ENCODE measurements at places on chromosomes 4 and X.

DNA sequence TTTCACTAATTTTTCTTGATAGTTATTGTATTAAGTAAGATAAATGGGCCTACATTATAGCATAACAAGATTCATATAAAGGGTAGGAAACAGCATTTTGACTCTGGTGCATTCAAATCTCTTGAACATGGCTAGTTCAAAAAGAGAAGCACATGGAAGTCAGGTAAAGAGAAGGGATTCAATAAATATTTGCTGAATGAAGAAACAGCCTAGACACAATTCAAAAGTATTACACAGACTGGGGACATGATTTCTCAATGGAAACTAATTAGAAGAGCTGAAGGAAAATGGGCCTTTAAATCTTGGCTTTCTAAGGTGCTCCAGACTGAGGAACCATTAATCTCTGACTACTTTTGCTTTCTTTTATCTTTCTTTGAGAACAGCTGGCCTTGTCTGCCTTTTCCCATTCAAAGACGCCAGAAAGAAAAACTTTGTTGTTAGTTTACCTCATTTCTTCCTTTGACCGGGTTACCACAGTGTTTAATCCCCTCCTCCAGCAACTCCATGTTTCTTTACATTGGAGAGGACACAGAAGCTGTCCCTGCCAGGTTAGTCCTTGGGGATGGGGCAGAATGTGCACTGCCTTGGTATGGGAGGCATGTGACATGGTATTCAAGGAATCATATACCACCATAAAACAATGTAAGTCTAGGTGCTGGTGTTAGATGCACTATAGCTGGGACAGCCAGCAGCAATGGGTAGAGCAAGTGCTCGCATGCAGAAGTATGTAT lies 264.2 kb downstream of the CAMK2D start:
- no peak for DNase-seq

GRCh38 chr4:147981305-147981704 lies 249.4 kb downstream of the ARHGAP10 start:
- DNase-seq = no peak

DNA sequence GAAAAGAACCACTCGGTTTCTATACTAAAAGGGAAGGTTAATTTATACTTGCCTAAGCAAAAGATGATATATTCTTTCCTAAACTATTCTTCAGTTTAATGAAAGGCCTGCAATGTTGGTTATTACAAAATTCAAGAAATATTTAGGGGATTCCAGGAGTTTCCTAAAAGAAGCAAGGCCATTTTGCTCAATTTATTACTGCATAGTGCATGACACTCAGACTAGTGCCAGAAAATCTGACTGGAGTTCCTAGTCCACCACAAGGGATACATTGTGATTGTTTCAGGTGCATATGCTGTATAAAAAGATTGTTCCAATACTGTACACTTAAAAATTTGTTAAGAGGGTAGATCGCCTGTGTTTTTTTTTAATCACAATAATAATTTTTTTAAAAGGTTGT lies 78.7 kb downstream of the CAPN6 start:
- DNase-seq = no peak

- DNase-seq = no peak
These were observed 350.0 kb upstream of the CTSO start for GRCh38 chr4:156303708-156304107.

GRCh38 chrX:129347291-129347690 lies 176.0 kb downstream of the SMARCA1 start:
- no peak for DNase-seq

- no peak for DNase-seq
These were observed 231.4 kb upstream of the GPC4 start for GRCh38 chrX:133646719-133647116.

- DNase-seq = no peak
These were observed 83.9 kb upstream of the ARHGAP24 start for GRCh38 chr4:85391071-85391470.

GRCh38 chr4:75287738-75288517 lies 226.3 kb downstream of the RCHY1 start:
- DNase-seq = no peak

DNA sequence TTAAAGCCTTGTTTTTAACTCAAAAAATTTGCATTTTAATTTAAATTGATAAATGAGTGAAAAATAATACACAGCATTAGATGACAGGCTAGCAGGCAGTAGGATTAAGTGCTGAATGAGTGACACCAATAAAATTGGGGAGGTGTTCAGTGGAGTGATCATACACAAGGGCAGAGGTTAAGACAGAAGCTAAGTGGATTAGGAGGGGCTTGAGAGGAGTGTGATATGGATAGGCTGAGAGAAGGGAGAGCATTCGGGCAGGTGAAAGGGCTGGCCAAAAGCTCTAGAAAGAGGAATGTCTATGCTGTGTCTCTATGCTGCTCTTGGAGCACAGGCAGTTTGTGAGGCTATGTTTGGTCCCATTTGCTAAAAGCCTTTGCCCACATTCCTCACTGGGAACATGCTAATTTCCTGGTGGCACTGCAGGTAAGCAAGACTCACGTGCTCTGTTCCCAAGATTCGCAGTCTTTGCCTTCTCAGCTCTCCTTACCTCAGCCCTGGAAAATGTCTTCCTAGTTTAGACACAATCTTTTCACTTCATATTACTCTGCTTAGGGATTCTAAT lies 52.8 kb upstream of the CCSER1 start:
- no peak for DNase-seq

DNA sequence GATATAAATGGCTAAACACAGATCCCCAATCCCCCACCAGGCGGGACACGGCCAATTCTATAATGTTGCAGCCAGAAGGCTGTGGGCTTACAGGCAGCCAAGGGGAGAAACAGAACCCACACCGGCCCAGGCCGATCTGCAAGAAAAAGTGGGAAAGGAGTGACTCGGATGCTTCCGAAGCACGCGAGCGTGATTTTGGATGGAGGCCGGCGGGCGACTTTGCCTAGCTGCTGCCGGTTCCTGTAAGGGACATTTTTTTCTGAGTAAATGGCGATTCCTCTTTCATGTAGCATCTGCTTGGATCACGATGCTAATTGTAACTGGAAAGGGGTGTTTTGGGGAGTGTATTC lies 470.2 kb downstream of the PCDH19 start:
- DNase-seq = no peak

GRCh38 chr4:151786158-151786495 lies 25.3 kb upstream of the GATB start:
- no peak for DNase-seq

DNA sequence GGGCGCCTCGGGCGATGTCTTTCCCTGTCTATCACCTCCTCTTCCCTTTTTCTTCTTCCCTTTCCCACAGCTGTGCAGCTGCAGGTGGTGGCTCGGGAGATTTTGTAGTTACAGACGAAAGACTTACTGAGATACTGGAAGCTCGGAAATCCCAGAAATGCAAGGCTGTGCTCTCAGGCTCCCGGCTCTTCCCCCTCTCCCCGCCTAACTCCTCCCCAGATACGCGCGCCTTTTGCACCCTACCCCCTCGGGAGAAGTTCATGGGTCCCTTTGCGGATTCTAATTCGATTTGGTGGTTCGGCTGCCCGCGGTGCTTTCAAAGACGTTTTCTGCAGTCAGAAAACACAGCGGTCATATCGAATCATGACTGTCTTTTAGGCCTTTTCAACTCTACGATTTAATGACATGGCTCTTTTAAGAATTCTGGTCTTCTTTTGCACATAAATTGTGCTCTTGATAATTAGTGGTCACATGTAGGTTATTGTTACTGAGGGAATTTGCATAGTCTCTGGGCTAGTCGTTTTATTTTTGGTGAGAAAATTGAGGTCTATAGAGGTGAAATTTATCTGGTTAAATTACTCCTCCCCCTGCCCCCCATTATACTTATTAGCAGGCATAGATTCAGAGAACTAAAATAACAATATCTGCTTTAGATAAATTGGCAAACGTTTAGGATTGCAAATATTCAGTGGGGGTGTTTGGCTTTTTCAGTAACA lies 1.6 kb downstream of the SEPTIN11 start:
- no peak for DNase-seq

DNA sequence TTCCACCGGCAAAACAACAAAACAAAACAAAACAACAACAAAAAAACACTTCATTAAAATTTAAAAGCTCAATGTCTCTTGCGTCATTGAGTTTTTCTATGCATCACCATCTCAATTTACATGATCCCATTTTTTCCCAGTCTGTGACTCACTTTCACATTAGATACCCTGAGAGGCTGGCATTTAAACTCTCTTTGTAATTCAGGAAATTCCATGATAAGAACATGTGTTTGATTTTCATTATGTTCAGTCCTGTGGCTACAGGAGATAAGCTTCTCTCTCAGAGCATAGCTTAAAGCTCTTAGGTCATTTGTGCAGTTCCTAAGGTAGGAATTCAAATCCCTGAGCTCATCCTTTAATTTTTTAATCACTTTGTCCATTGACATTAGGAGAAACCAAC lies 104.6 kb downstream of the NBDY start:
- DNase-seq = no peak

GRCh38 chr4:32454482-32454881 lies 1734.3 kb downstream of the PCDH7 start:
- DNase-seq = no peak

GRCh38 chr4:102420563-102421398 lies 75.5 kb upstream of the SLC39A8 start:
- no peak for DNase-seq

DNA sequence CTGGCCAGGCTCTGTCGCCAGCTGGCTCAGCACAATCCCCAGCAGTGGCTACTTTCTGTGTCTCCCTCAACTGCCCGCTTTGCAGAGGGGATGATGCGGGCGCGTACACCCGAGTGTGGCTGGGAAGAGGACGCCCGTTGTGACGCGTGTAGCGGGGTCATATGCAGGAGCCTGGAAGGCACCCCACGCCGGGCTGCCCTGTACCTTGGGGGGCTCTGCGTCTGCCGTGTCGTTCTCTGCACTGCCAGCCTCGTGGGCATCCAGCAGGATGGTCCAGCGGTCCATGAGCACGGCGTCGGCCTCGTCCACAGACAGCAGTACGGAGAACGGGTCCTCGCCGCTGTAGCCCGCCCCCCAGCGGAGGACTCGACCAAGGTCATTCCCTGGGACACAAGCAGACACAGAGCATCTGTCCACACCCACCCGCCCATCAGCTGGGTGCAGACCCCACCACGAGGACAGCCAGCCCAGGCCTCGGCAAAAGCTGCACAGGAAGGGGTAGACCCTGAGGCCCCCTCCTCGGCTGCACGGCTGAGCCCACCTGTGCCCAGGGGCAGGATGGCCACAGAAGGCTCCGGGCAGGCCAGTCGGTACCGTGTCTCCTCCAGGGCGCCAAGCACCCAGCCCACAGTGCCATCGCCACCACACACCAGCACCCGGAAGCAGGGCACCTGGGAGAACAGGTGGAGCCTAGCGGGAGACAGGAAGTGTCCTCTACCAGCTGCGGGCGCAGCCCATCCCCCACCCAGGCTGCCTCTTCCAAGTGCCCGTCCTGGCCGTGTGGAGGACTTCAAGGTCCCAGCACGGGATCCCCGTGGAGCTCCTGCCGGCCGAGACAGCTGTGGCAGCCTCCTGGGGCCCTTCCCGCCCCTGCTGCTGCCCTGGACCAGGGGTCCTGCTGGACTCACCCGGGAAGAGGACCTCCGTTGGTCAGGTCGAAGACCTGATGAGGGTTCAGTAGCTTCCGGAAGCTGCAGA lies 10.8 kb downstream of the DGKQ start:
- no peak for DNase-seq
